Stimulated activated CD4-positive, alpha-beta T cell treated with anti-CD3 and anti-CD28 coated beads, TNF-alpha, amount 100 ng/mL, for 1 hour (primary cell): ENCODE measurements at places on chromosomes 1 and 21.

DNA sequence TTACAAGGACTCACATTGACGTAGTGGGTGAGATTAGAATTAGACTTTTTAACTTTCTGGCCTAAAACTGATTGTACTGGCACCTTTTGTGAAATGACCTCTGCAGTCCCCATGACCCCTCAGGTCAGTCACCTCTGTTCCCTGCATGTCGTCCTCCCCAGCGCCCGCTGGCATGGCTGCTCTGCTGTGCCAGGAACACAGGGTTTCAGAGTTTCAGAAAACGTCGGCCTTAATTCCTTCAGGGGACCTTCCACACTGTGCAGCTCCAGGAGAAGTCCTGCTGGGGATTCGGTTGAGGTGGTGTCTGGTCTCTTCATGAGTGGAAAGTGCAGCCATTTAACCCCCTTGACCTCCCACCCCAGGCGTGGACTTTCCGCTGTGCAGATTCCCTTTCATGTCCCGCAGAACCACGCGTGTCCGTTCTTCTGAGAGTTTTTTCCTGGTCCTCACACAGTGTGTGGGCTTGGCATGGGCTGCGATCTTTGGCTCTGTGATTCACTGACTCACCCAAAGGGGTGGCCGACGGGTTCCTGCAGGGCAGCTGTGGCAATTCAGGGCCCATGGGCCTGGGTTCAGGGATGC is 158.4 kb upstream of the COL6A1 start:
- no peak for DNase-seq

DNA sequence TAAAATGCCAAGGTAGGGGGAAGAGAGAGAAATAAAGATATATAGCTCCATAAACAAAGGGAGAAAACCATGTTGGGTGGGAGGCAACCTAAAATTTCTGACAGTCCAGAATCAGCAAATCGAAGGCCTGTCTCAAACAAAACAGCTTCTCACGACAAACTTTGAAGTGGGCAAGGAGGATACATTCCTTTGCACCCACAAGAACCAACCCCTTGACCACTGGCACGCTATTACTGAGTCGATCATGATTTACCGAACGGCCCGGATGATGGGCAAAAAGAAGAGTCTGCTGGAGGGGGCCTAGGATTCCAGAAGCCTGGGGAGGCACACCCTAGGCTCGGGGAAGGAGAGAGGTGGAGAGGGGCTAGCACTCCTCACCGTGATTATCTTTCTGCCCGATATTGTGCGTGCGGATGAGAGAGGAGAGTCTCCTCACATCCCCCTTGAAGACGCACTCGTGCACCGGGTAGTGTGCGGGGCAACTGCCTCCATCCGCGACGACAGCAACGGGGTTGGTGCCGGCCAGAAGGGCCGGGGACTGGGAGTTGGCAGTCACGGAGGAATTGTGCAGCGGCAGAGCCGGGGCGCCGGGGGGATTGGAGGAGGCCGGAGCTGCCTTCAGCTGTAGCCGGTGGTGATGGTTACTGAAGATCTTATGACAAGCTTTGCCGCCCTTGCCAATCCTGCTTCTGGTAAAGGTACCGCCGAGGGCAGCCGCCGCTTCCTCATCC is 756 bp downstream of the ANKRD13C start:
- no peak for DNase-seq

GRCh38 chr1:65055747-65056146 is 89.4 kb upstream of the JAK1 start:
- no peak for DNase-seq

DNA sequence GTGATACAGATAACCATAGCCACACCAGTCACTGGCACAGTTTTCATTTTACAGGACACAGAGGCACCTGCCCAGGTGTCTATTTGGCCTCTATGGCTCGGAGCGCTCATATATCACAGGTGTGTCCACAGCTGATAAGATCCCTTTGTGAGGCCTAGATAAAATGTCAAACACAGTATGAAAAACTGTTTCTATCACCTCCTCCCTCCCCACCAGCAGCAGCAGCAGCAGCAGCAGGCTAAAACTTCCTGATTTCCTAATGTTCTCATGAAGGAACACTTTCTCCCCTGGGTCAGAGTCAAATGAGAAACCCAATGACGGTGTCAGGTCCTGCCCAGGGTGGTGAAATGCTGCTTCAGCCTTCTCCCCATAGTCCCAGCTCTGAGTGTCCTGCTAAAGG is 24.4 kb downstream of the ELAPOR1 start:
- DNase-seq, result no peak

- DNase-seq, result no peak
Observed at GRCh38 chr21:18026359-18026758, 207.2 kb upstream of the C21orf91 start.

GRCh38 chr1:52436817-52437216 is 32.4 kb downstream of the PRPF38A start:
- DNase-seq, result no peak

- DNase-seq, result no peak
Observed at GRCh38 chr1:89286549-89287180, 14.0 kb upstream of the GBP5 start.

GRCh38 chr1:1200876-1201810 is 5.2 kb downstream of the TNFRSF18 start:
- DNase-seq, result peak; percentile 79

GRCh38 chr1:62438163-62438562 is 1.3 kb downstream of the USP1 start:
- no peak for DNase-seq

DNA sequence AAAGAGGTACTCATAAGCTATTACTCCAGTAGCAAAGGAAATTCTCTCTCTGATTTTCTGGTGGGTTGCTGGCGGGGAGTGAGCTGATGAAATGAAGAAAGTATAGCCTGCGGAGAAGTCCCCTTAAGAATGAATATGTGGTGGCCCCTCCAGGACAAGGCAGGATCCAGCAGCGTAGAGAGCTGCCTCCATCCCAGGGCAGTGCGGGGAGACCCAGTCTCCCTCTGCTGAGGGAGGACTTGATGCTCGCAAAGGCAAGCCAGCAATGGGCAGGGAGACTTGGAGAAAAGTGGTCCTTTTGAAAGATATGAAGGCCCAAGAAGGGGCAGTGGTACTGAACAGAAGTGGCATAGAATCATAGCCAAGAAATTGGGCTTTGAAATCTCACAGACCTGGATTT is 106.0 kb upstream of the SLC44A3 start:
- DNase-seq, result no peak

- DNase-seq, result no peak
Observed at GRCh38 chr1:9912264-9912936, 2.3 kb upstream of the CTNNBIP1 start.

DNA sequence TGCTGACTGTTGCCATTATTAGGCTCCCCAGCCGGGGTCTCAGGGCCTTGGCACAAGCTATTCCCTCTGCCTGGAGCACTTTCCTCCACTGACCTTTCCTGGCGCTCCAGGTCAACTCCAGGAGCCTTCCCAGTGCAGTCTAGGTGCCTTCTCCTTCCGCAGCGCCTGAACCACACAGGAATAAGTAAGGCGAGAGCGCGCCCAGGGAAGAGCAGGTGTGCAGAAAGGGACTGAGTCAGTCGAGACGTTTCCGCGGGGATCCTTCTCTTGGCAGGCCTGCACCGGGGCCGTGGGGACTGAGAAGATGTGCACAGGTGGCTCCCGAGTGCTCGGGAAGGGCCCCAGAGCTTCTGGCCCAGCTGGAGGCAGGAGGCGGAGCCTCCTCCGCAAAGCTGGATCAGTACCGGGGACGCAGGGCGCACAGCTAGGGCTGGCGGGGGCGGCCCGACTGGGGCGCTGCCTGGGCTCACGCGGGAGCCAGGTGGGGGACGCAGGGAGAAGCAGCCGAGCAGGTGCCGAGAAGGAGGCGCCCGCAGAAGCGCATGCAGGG is 765 bp upstream of the BMP8A start:
- DNase-seq, result no peak

DNA sequence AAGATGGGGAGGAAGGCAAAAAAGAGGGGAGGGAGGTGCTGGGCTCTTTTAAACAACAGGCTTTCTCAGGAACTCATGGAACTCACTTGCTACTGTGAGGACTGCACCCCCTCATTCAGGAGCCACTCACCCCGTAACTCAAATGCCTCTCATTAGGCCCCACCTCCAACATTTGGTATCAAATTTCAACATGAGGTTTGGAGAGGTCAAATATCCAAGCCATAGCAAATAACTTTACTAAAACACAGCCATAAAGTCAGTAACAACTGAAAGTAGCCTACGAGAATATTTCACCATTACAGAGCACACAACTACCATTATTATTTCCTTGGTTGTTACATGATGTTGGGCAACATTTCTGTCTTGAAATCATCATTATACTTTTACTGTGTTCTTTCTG is 13.1 kb upstream of the DMRTB1 start:
- DNase-seq, result no peak

DNA sequence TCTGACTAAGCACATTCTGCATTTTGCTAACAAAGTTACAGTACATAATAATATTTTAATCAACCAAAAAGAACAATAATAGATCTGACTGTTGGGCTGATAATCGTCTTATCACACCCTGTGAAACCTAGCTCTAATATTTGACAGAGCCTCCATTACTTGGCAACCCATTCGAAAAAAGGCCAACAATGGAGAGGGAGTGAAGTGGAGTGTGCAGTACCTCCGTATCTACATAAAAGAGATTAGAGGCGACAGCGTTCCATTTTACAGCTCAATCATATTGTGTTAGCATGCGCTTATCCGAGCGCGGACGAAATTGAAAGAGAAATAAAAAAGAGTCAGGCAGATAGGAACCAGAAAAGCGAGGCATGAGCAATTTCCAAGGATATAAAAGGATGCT is 137.3 kb upstream of the USH2A start:
- DNase-seq, result no peak

GRCh38 chr1:31647106-31647505 is 2.4 kb upstream of the PEF1 start:
- no peak for DNase-seq

- no peak for DNase-seq
Observed at GRCh38 chr21:46002841-46003574, 21.4 kb downstream of the COL6A1 start.

- DNase-seq, result no peak
Observed at GRCh38 chr1:111769517-111770146, 13.9 kb downstream of the DDX20 start.

DNA sequence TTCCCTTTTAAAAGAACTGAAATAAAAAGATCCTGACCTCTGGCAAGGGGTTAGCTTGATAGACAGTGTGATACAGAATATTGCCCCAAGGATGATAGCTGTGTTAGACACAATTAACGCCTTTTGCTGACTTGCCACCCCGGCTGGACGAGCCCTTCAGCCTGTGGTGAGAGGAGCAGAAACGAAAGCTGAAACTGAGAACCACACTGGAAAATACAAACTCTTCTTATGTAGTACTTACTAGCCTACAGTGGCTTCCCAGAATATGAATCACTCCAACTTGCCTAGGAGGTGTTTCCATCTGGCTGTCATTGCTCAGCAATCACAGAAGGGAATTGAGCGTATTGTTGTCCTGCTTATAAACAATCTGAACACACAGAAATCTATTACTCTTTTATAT is 22.9 kb downstream of the SAMSN1 start:
- no peak for DNase-seq

DNA sequence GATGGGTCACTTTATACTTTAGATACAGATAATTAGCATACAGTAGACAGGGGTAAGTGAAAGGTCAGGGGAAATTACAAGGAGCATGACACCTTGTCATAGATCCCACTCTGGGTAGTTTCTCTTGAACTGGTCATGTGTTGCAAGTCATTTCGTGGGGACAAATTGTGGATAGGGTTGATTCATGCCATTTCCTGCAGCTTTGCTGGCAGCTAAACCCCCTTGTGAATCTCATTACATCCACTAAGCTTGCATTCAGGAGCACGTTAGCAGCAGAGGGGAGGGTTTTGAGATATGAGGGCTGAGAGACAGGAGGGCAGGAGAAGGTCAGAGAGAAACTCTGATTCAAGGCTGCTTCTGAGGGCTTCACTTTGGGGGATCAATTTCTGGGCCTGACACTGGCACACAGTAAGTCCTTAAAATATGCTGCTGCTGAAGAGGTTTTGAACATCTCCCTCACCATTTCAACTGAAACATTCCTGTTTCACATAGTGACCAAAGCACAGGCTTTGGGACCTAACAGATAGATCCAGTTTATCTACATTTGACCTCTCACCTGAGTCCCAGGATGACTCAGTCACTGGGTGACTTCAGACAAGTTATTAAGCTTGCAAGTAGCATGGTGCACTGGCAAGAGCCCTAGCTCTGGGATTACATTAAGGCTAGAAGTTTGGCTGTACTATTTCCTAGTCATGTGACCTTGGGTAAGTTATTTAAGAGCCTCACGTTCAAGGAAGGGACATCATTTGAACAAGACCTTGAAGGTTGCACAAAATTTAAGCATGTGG is 206.0 kb upstream of the USP24 start:
- DNase-seq, result no peak

GRCh38 chr21:22900490-22900889 is 1902.3 kb downstream of the NCAM2 start:
- DNase-seq, result no peak

- no peak for DNase-seq
Observed at GRCh38 chr1:103527331-103527730, 1.8 kb downstream of the RNPC3 start.

- DNase-seq, result peak; percentile 76
Observed at GRCh38 chr1:44808938-44809917, 905 bp downstream of the BTBD19 start.

DNA sequence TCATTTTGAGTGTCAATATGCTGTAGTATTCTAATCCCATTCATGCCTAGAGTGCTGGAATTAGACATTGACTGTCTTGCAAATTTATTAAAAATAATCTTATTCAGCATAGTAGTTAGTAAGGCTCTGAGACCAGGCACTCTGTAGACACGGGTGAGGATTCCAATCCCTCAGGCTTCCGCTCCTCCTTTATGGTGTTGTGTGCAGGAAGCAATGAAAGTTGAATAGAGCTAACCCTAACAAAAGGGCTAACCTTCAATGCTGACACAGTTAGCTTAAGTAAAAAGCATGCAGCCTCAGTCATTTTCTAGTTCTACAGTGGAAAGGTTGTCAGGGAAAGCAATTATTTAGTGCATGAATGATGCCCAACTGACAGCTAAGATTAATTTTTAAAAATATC is 199.6 kb upstream of the SGIP1 start:
- DNase-seq, result no peak

DNA sequence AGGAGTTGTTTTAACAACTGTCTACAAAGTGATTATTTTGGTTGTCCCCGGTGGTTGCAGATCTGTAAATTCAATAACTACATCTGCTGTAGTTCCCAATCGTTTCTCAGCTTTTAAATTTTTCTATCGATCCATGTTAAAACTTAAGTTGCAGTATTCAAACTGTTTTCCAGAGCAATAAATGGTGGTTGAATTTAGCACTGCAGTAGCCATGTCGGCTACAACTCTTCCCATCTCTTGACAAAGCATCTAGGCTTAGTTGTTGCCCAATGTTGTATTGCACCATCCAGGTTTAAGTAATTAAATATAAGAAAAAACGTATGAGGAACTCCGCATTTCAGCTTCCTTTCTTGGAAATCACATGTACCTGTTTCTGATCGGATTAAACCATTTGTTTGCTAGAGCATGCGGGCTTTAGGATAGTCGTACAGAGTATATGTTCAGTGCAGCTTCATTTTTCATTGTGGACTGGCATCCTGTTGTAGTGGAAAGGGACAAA is 996 bp downstream of the CNIH4 start:
- no peak for DNase-seq

GRCh38 chr1:191788551-191788950 is 369.7 kb upstream of the RGS18 start:
- no peak for DNase-seq

- no peak for DNase-seq
Observed at GRCh38 chr1:48540587-48540986, 68.6 kb upstream of the SPATA6 start.

- no peak for DNase-seq
Observed at GRCh38 chr1:70567167-70567566, 156.1 kb downstream of the CTH start.

- DNase-seq, result no peak
Observed at GRCh38 chr1:173342736-173343135, 134.4 kb upstream of the PRDX6 start.
